ENCODE measurements at places on chromosomes 5 and 9.

GRCh38 chr5:24606971-24607370, 37.8 kb downstream of the CDH10 start:
- no peak for DNase-seq

- DNase-seq: no peak
Measured at GRCh38 chr5:37814699-37815098, 25.1 kb downstream of the GDNF start.

GRCh38 chr5:108093186-108093585, 288.7 kb downstream of the FBXL17 start:
- DNase-seq: no peak

- DNase-seq: no peak
Measured at GRCh38 chr5:141872496-141873356, 5.5 kb downstream of the PCDH1 start.

DNA sequence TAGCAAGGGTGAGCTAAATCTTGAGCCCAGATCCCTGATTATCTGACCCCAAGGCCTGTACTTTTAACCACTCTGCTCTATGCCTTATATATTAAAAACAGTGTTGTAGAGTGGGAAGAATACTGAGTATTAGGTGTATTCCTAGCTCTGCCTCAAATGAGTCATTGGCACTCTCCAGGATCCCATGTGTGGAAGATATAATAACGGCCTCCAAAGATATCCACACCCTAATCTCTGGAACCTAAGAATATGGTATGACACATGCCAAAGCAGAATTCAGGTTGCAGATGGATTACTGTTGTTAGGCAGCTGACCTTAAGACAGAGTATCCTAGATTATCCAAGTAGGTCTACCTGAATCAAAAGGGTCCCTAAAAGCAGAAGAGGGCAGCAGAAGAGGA, 110.8 kb downstream of the ADRB2 start:
- no peak for DNase-seq

DNA sequence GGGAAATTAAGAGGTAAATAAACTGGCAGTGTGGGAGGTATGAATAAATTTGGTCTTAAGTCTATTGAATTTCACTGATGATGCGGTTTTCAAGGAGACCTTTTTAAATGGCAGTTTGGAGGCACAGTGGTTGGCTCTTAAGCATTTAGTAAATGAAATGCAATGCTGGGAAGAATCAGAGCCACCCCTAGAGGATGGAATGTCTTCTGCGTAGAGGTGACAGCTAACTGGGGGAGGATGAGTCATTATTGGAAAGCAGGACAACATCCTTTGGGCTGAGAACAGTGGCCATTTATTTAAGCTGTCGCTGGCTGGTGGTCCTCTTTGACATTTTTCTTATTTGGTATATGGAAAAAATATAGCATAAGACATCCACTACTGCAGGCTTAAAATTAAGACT, 163.2 kb downstream of the SH3GL2 start:
- DNase-seq: no peak

DNA sequence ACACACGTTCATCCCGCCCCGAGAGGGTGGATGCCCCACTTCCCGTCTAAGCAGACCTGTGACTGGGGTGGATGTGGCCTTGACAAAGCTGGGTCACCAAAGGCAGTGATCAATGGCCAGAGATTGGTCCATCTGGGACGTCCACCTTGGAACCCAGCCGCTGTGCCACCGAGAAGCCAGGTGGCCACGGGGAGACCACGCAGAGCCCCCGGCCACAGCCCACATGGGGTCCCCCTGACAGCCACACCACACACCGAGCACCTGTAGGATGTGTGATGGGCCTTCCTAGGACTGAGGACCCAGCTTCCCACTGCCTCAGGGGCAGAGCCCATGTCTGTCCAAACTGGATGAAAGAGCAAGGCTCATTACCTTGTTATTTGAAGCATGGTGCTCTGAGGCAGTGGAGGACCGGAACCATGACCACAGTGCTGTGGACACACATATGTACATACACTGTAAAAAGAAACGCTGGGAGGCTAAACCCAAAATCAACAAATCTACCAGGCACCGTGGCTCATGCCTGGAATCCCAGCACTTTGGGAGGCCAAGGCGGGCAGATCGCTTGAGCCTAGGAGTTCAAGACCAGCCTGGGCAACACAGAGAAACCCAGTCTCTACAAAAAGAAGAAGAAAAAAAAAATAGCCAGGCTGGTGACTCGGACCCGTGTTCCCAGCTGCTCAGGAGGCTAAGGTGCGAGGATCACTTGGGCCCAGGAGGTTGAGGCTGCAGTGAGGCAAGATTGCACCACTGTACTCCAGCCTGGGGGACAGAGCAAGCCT, 50.1 kb downstream of the MRPL36 start:
- DNase-seq: no peak

DNA sequence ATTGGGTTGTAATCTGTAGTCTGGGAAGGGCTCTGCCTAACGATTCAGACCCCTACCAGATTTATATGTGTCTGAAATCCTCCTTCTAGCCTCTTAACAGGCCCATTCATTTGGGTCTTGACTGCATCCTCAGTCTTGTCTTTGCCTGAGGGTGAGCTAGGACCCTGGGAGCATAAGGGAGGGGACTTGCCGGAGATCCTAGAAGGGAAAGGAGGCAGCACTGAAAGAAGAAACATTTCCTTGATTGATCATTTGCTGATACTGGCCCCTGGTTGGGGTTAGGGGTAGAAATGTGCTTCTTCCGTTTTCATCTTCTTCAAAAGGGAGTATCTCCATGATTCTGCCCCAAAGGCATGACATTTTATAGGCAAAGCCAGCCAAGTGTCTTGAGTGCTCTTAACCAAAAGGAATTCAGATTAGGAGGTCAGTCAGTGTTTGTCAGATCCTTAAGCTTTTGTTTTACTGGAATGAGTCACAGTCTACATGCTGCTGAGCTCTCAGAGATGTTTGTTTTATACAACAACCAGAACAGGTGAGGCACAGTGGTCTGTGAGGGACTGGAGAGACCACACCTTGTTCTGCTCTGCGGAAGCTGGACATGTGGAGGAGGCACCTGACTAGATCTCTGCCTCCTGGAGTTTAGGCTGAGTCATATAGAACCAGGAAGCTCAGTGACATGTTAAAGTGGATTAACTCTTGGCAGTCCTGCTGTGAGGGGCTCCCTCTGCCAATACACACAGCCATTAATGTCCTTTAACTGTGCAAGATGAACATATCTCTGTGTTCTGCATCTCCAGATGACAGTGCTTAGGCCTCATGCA, 37.7 kb downstream of the PCDHAC2 start:
- no peak for DNase-seq

DNA sequence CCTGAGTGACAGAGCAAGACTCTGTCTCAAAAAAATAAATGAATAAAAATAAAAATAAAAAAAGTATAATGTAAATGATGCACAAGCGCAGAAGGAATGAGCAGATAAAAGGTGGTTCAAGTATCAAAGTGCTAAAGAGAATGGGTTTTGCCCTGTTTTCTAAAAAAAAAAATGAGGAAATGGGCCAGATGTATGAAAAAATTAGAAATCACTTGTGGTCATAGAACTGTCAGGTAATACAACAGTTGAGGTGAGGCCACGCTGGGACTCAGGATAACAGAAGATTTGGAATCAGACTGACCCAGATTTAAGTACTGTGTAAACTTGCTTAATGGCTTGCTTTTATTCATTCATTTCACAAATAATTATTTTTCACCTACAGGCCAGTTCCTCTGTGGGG, 69.8 kb downstream of the MAPKAP1 start:
- no peak for DNase-seq

GRCh38 chr9:133768859-133769510, 30.8 kb upstream of the SARDH start:
- no peak for DNase-seq

DNA sequence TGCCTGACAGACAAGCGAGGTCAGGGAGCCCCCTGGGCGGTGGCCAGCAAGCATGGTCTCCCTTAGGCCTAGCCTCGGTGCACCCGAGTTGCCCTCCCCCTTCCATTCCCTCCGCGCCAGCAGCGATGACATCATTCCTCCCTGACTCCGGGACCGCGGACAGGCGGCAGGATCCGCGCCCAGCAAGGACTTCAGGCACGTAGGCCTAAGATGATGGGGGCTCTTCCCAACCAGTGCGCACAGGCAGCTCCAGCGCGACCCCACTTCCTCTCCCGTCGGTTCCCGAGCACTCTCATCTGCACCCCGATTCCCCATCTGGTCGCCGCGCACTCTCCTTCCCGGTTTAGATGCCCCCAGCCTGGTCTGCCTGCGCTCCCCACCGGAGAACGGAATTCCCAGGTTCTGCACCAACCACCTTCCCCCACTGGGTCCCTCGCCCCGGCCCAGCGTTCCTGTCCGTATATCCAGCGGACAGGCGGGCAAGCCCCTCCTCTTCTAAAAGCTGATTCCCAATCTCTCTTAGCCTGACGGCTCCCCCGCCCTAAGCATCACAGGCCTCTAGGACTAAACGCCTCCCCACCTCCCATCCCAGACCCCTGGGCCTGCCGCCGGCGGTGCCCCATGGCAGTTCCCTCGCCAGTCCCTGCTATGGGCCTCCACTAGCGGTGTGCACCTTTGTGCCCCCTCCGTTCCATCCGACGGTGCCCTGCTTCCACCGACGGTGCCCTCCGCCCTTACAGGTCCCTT, 931 bp downstream of the FAM219A start:
- DNase-seq: peak; percentile 62

GRCh38 chr9:28413471-28413870, 840.2 kb upstream of the C9orf72 start:
- DNase-seq: no peak

DNA sequence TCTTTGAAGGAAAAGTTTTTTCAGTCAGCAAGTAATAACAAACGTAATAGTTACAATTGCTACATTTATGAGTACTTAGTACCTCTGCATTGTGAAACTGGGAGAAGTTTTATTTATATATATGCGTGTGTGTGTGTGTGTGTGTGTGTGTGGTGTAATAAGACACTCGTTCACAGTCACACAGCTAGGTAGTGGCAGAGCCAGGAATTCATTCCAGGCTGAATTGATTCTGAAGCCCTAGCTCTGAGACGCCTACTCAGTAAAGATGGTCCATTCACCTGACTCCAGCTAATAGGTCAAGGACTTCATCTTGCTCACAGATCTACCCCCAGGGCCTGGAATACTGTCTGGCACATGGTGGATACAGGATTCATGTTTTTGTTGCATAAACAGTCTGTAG, 13.6 kb upstream of the CAST start:
- DNase-seq: no peak

- DNase-seq: no peak
Measured at GRCh38 chr9:91273853-91274552, 87.7 kb downstream of the AUH start.

DNA sequence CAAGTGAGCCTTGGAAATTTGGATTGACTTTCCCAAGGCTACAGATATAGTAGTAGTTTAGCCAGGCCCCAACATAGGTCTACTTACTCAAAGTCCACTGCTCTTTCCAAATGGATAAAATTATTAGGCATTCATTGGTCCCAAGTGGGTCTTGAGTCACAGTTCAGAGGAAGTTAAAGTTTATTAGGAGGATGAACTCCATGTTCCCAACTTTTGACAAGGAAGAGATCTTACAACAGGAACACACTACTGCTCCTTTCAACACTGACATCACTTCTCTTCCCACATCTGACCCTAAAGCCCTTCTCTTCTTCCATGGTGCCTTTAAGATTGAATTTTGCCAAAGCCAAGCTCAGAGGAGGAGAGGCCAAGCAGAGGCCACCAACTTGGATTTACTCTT, 234.5 kb upstream of the TRIM32 start:
- DNase-seq: no peak

DNA sequence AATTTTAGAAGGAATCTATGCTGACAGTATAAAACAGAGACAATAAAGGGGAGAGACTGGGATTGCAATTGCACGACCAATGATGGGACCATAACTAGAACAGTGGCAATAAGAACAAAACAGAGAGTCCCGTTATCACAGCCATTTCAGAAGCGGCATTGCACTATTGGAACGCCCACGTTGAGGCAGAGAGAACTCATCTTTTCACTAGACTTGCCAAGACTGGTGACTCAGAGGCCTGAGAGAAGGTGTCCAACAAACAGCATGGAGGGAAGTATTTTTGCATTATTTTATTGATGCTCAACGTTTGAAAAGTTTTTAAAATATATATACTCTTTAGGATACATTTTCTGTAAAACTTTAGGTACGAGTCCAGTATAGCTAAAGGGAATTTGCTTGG, 737.7 kb downstream of the TLE1 start:
- DNase-seq: no peak

GRCh38 chr5:44294516-44294915, 94.7 kb downstream of the FGF10 start:
- no peak for DNase-seq

DNA sequence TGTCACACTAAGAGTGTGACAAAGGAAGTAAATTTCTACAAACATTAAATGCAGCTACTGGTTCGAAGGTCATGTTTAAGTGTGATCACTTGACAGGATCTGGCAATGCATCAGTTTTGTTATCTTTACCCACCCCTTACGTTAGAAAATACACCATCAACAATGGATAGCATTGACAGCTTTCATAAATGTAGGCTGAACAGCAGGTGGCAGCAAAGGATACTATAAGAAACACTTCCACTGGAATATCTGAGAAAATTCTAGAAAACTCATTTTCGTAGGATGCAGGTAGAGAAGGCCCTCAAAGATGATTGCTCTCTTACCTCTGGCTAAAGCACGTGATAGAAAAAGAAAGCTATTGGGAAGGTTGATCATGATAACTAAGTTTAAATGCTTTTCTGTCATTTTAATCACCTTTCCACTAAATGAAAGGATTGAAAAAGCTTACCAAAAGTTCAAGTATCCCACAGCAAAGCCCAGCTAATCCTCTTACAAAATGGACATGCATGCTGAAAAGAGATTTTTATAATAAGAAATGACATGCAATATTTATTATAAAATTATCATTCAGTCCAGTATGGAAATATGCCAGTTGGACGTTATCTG, 292.5 kb downstream of the PARP8 start:
- DNase-seq: no peak

DNA sequence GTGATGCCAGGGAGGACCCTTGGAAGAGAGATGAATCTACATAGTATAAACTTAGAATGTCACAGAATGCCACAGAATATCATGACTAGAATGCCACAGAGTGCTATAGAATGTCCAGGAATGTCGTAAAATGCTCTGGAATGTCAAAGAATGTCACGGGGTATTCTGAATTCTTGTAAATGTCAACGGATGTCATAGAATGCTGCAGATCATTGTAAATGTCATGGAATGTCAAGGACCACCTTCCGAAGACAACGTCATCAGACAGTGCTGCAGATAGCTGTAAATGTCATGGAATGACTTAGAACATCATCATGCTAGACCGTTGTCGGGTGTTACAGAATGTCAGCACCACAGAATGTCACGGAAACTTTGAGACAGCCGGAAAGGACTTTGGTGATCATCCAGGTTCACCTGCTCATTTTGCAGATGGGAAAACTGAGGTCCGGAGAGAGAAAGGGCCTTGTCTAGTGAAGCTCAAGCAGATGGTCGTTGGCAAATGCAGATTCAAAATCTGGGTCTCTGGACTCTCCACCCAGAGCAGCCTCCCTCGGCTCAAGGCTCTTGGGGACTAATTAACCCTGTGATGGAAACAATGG, 117.1 kb downstream of the LHX2 start:
- DNase-seq: no peak
